ENCODE measurements at places on chromosomes 11 and 22.

DNA sequence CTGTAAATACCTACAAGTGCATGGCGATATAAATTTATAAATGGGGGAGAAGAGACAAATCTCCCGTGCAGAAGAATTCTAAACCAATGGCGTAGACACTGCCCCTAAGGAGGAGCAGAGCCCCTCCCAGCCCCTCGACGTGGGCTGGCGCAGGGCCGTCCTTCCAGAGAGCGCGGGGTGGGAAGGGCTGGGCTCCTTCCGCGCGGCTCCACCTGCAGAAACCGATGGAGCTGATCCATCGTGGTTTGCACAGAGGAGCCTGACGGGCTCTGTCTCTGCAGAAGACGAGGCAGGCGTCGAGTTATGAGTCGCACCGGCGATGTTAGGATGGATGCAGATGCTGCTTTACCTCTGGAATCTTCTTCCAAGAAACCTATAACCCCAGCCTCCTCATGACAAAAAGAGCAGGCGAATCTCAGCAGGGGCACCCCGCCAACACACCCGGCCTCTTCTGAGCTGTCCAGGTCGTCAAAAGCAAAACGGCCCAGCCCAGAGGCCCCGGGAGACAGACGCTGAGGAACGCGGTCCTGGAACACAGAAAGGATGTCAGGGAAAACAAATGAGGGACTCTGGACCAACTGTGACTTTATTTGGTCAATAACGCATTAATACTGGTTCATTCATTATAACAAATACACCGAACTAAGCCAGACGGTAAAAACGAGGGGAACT lies 11.0 kb upstream of the B4GALNT4 start:
- no peak overlapping the region for H3K27ac ChIP-seq
- DNase-seq = no peak
- H3K4me1 ChIP-seq = peaks cover 7% of the 10 kb centered on the region
- no peaks in the 10 kb centered on the region for H3K27me3 ChIP-seq
- H3K36me3 ChIP-seq = no peaks in the 10 kb centered on the region

DNA sequence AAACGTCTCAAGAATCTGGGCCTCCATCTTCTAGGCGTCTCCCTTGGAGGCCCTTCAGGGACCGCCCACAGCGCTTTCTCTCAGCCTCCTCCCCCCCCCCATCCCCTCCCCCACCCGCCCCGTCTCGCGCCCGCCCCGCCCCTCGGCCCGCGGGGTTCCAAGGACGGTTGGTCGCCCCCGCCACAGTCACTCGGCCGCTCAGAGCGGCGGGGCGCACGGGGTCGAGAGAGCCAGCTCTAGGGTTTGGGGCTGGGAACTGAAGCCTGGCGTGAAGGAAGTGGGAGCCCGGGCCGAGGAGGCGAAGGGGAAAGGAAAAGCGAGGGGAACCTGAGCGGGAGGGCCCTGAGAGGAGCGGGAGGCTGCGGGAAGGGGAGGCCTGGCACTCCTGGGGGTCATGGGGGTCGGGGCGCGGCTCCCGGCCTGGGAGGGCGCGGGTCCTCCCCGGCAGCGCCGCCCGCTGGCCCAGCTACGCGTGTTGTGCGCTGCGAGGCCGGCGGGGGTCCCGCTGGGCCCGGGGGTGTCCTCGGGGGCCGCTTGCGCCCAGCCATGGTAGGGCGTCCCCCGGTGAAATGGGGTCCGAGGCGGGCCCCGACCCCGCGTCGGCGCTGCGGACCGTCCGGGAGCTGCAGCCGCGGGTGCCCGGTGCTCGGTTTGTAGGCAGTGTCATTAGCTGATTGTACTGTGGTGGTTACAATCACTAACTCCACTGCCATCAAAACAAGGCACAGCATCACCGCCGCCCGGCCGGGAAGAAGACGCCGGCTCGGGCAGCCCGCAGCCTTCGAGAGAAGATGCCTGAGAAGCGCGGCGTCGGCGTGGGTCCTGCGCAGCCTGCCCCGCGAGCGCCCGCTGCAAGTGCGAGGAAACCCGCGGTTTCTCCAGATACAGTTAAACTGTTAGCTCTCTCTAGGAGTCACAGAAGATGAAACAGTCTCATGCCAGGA lies at the start of gene BTG4:
TSS of gene BTG4 (minus strand) at position 91 of the 944 bp plus-strand sequence. CDS start 13,610 bp downstream, outside the sequence.
- H3K4me3 ChIP-seq = peak within 1 kb of the TSS; percentile 34
- peaks cover 38% of the 10 kb centered on the region for H3K27me3 ChIP-seq
- peaks cover 5% of the 10 kb centered on the region for H3K4me1 ChIP-seq
- no peak within 1 kb of the TSS for H3K27ac ChIP-seq
- H3K36me3 ChIP-seq = no peaks in the 10 kb centered on the region

DNA sequence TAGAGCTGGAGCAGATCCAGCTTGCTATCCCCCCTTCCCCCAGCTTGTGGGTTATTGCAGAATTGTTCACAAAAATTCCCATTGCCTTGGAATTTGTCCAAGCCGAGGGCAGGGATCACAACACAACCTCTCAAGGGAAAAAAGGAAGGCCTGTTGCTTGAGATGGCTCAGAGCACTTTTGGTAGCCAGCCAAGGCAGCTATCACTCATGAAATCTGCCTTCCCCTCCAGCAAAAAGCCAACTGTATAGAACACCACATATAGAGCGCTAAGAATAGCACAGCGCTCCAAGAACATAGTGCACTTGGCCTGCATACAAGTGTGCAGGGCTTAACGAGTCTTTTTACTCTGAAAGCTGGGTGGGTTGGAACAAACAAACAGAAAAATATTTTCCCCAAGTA lies 46.2 kb downstream of the FAM83F start:
- peaks cover 5% of the 10 kb centered on the region for H3K4me1 ChIP-seq
- DNase-seq = no peak
- no peaks in the 10 kb centered on the region for H3K36me3 ChIP-seq
- H3K27ac ChIP-seq = no peak overlapping the region
- 0 out of 2 replicates have a peak, but pooled peaks cover 2% of the 10 kb centered on the region for H3K27me3 ChIP-seq

GRCh38 chr22:20427945-20428417 lies 9.6 kb downstream of the SCARF2 start:
- H3K4me3 ChIP-seq = no peak overlapping the region
- no peaks in the 10 kb centered on the region for H3K36me3 ChIP-seq

DNA sequence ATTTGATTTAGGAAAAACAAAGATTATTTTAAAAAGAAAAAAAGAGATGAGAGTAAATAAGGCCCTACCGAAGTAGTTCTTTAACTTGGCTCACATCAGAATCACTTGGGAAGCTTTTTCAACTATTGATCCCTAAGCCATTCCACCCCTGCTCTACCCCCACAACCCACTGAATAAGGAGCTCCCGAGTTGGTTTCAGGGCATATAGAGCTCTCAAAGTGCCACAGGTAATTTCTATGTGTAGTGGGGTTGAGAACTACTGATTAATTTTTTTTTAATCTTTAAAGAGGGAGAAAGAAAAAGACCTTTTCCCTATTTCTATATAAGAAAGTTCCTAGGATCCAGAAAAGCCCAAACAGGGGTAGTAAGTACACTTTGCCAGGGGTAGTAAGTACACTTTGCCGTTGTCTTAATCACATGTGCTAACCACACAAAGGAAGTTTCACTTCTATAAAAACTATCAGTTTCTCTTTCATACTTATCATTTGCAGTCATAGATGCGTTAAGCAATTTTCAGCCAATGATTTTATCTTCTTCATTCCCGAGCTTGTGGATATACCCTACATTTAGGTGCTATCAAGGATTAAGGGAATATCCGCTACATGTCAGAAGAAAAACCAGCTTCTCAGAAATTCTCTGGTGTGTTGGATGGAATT lies 108.4 kb upstream of the ZC3H12C start:
- no peaks in the 10 kb centered on the region for H3K27me3 ChIP-seq
- no peaks in the 10 kb centered on the region for H3K4me1 ChIP-seq
- H3K36me3 ChIP-seq = no peaks in the 10 kb centered on the region
- H3K27ac ChIP-seq = no peak overlapping the region
- DNase-seq = no peak

Measured in H1 (cell line).